ENCODE measurements at places on chromosomes 12 and 14. TPM values are rescaled to one million over a fixed set of nuclear protein-coding genes. Genes with fewer than 3 reads are reported as not detected.

SERPINA9 gene
- total RNA-seq = not detected

LUM gene
- 556 TPM for total RNA-seq

GRCh38 chr12:120847814-120848213 lies 56.3 kb downstream of the SPPL3 start:
- H3K27ac ChIP-seq = no peak overlapping the region
- no peak overlapping the region for H3K4me3 ChIP-seq
- H3K27me3 ChIP-seq = no peaks in the 10 kb centered on the region
- H3K36me3 ChIP-seq = no peaks in the 10 kb centered on the region
- DNase-seq = no peak

GPR68 gene
- total RNA-seq = 10.6 TPM

DNA sequence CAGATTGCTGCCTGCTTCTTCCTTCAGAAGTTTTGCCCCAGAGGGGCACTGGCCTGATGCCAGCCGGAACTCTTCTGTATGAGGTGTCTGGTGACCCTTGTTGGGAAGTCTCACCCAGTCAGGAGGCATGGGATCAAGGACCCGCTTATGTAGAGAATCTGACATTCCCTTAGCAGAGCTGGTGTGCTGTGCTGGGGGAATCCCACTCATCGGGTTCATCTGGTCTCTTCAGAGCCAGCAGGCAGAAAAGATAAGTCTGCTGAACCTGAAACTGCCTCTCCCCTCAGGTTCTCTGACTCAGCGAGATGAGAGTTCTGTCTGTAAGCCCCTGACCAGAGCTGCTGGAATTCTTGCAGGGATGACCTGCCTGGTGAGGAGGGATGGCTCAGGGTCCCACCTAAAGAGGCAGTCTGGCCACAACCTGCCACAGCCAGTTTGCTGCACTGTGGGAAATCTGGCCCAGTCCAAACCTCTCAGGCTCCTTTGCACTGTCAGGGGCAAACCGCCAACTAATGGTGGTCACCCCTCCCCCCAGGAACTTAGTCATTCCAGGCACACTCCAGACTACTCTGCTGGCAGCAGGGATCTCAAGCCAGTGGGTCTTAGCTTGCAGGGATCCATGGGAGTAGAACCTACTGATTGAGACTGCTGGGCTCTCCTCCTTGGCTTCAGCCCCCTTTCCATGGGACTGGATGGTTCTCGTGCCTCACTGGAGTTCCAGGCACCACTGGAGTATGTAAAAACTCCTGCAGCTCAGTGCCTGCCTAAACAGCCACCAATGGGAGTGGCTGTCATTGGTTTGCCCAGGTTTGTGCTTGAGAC lies 4.1 kb downstream of the CLEC2D start:
- peak; percentile 89 for DNase-seq
- H3K27me3 ChIP-seq = no peaks in the 10 kb centered on the region
- peaks cover 11% of the 10 kb centered on the region for H3K4me1 ChIP-seq
- H3K4me3 ChIP-seq = no peak overlapping the region
- no peaks in the 10 kb centered on the region for H3K36me3 ChIP-seq

- no peak overlapping the region for H3K27ac ChIP-seq
- no peaks in the 10 kb centered on the region for H3K27me3 ChIP-seq
- no peaks in the 10 kb centered on the region for H3K36me3 ChIP-seq
- peaks cover 29% of the 10 kb centered on the region for H3K4me1 ChIP-seq
Measured at GRCh38 chr14:99534333-99534732, 53.1 kb downstream of the CCNK start.

Data from GM23248 (cell line).